AML-193 (cell line): ENCODE measurements at places on chromosomes 12 and 14.

DNA sequence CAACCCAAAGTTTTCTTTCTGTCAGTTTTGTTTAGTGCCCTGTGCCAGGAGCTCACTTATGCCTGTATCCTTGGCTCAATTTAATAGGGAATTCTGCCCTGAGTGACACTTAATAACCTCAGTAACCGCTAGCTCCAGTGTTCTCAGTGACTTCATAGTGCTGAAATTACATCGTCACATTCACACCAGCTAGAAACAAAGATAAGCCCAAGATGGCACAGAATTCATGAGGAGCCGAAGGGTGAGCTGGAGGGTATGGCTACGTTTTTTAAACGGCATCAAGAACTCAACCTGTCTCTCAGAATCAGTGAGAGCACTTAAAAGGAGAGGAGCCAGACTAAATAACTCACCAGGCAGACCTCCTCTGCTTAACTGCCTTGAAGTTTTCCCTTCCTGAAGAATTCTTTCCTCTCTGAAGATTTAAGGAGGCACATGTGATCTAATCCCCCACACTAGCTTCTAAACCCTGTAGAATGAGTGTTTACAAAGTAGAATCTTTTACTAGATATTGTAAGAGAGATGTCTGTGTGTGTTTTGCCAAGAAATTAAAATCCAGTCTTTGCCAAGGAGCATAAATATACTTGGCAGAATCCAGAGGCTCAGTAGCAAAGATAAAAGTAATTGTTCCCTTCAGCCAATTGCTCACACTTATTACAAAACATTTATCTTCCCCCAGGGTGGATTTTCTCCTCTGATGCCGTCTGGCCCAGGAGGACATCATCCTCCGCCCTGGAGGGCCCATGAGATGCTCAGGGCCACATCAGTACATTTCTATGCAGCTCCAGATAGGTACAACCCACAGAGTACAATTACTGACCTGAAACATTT, 37.3 kb downstream of the PTGER2 start:
- no peak for DNase-seq

DNA sequence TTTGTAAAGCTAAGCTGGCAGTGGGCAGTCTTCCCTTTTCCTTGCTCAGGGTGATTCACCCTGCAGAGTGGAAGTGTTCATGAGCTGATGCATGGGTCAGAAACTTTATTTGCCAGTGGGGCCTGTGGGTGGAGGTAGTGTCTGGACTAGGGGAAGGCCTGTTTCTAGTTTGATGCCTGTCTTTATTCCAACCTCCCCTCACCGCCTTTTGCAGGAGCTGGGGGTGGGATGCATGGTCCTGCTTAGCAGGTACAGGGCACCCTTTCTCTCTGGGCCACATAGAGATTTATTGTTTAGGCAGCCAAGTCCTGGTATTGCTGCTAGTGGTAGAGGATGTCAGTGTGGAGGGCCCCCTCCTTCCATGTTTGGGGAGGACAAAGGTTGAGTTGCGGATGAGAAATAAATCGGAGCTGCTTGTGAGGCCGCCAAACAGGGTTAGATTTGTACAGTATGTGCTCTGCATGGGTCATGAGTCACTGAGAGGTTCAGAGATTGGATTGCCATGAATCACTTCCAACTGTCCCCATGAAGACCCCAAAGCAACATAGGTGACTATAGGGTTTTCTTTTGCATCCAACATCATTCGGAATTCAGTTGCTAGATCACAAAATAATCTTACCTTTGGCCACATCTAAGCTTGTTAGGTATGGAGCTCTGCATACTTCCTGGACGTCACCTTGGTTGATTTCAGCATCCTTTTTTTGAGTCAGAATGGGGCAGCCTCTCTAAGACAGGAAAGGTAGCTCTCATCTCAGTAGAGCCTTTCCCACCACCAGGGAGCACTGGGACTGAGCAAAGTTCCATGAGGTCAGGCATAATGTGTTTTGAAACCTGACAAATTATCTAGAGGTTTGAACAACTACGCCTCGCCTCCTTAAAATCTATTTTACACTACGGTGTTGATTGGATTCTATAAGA, 8.8 kb downstream of the SMOC1 start:
- no peak for DNase-seq

DNA sequence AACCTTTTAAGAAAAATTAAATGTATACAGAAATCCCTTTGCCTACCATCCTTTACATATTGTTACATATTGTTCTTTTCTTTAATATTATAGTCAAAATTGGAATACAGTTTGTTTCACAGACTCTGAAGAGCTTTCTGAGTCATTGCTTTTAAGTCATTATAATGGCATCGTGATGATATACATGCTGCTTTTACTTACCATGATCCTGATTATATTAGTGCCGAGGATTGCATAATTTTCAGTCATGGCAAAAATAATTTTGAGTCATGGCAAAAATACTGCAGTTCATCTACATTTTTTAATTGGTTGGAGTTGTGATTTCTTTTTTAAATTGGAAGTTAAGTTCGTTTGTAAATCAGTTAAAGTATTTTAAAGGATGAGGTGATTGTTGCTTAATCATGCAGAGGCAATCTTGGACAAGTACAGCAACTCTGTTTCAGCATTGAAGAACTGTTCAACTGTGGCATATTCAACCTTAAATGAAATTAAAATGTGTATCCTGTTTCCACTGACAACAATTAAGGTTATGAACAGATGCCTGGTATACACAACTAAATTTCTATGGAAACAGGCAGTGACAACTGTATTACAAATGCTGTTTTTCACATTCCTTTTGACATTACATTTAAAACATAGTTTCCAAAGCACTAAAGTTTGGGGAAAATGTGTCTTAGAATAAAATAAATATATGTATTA, 142.3 kb downstream of the PCNX1 start:
- DNase-seq = no peak

GRCh38 chr14:44271637-44272036, 235.4 kb downstream of the FSCB start:
- DNase-seq = no peak

GRCh38 chr12:100986595-100987547, 192.3 kb downstream of the ANO4 start:
- no peak for DNase-seq

DNA sequence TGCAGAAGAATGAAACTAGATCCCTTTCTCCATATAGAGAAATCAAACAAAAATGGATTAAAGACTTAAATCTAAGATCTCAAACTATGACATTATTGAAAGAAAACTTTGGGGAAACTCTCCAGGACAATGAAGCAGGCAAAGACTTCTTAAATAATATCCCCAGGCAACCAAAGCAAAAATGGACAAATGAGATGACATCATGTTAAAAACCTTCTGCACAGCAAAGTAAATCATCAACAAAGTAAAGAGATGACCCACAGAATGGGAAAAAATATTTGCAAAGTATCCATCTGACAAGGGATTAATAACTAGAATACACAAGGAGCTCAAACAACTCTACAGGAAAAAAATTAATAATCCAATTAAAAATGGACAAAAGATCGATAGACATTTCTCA, 101.0 kb downstream of the RALGAPA1 start:
- DNase-seq = no peak

GRCh38 chr12:119229837-119230236, 51.1 kb downstream of the HSPB8 start:
- DNase-seq = no peak

GRCh38 chr12:121918679-121919038, 267 bp downstream of the CFAP251 start:
- DNase-seq = no peak

GRCh38 chr14:101062601-101063000, 159.1 kb upstream of the RTL1 start:
- DNase-seq = no peak
